Gastroesophageal sphincter (tissue), 4 donors: ENCODE measurements at places on chromosomes 6 and 20.

- ATAC-seq, result no peak
These were observed 6.6 kb downstream of the CITED2 start for GRCh38 chr6:139367810-139368351.

DNA sequence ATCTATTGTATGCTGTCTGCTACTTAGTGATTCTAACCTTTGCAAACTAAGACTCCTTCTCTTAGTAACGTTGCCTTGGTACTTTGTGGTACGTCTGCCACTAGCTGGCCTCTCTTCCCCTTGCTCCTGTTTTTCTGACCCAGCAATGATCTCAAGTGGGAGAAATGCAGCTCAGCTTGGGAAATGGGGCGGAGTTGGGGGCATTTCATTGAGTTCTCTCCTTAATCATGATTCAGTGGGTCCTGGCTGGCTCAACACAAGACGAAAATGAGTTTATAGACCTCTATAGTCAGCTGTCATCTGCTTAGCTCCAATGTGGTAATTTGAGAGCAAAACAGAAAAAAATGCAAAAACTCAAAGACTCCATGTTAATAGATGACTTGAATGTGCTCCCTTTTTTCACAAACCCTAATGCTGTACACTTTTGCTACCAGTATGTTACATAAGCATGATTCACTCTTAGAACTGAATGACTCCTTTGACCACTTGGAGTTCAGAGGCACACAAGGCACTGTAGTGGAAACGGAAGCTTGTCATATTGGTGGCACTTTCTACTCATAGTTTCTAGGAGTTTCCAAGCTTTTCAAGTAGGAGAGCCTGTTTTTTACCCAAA, 55.3 kb upstream of the SOX4 start:
- no peak for ATAC-seq

DNA sequence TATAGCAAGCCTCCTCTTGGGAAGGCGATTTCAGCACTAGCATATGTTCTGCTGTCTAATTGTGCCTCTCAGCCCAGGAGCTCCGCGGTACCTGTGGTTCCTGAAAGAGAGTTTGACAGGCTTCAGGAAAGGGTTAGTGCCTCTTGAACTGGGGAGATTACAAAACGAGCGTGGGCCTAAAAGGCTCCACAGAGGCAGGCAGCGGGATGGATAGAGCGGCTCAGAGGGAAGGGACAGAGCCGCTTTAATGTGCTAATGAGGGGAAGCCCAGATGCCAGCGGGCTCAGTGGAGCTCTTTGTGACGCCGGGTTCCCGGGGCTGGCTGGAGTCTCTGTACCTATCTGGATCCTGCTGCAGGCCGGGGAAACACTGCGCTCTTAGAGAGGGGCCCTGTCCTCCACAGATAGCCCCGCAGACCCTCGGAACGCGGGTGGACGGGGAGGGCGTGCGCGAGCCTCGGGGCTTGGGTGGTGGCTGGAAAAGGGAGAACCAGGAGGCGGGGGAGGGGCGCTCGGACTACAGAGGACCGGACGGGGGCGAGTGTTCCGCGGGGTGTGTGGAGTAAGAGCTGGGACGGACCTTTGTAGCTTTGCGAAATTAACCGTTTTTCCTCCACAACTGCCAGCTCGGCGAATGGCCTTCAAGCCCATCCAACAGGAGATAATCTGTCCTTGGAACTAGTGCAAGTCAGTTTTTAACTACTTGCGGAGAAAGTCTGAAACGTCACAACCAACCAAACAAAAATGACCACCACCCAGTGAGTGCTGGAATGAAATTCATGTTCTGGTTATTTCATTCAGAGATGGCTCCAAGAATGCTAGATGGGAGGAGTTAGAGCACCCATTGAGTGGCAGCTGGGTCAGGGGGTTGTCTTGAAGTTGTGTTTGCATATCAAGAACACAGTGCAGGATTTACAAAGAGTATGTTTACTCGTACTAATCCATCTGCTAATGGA, 13.0 kb downstream of the SLC35F1 start:
- peak; percentile 46 for ATAC-seq

DNA sequence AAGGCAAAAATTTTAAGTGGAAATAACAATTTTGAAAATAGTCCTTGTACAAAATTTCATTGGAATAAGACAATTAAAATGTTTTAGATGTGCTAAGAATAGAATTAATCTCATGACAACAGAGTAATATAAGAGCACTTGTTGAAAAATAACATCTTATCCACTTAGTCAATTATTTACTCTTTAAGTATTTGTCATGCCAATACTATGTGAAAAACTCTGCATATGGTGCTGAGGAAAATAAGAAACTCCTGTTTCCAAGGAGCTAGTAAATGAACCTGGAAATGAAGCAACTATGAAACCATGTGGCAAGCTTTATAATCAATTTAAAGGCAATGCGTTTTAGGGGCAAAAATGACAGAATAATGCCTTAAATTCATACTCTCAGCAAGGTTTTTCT, 42.7 kb upstream of the HCRTR2 start:
- ATAC-seq, result no peak

DNA sequence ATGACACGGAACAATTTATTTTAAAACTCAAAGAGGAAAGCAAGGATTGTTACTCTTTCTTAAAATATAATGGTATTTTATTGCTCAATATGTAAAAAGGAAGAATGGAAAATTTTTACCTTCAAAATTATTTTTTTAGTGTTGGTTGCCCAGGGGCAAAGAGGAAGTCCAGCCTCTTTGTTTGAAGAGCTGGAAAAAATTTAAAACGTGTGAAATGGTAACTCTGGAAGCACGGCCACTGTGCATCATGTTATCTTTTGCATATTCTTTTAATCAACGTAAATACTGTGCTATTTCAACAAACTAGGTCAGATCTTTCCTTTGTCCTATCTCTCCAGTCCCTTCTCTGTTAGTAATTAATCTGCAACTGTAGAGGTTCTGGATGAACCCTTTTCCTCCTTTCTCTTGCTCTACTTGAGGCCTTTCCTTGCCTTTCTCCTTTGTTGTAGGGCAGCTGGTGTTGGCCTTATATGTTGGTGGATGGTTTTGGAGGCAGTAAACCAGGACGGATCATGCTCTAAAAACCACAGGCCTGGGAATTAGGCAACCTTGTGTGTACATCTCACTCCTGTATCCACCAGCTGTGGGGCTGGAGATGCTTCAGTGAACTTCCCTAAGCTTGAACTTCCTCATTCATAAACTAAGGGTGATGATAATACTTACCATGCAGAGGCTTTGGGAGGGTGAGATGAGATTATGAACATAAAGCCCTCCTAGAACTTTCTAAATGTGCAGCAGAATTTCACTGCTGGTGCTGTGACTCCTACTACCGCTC, 143.3 kb downstream of the PRL start:
- no peak for ATAC-seq

DNA sequence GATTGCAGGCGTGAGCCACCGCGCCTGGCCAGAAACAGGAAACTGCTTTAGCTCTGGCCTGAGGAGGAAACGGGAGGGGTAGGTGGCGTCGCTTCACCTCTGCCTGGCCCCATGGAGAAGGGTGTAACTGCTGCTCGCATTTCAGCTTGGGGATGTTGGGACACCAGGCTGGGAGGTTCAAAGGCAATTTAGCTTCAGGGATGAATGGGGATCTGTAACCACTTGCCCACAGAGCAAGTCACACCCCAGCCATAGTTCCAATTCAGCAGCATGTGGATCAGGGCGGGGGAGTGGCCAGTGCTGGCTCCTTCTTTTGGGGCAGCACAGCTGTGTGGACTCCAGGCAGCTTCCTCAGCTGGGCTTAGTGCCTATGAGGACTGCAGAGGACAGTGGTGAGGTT, 34.8 kb upstream of the NUP153 start:
- ATAC-seq, result no peak

GRCh38 chr6:105560611-105561066, 157.8 kb upstream of the PREP start:
- no peak for ATAC-seq

- no peak for ATAC-seq
These were observed 54.5 kb downstream of the IPCEF1 start for GRCh38 chr6:154301839-154302752.

DNA sequence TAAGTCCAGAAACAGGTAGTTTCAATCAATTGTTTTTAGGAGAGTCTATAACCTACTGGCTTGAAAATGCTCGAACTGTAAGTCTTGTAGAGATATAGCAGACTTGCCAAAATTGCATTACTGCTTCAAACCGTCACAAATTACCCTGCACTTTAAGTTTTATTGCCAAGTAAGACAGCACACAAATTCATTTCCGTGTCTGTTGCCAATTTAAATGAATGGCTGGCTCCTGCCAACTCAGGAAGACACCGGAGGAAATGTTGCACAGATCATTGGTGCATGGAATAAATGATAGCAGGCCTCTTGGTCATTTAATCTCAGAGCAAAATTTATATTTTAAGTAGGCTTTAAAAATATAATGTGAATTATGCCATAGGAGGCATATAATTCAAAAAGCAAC, 438.1 kb downstream of the HACE1 start:
- ATAC-seq, result no peak

DNA sequence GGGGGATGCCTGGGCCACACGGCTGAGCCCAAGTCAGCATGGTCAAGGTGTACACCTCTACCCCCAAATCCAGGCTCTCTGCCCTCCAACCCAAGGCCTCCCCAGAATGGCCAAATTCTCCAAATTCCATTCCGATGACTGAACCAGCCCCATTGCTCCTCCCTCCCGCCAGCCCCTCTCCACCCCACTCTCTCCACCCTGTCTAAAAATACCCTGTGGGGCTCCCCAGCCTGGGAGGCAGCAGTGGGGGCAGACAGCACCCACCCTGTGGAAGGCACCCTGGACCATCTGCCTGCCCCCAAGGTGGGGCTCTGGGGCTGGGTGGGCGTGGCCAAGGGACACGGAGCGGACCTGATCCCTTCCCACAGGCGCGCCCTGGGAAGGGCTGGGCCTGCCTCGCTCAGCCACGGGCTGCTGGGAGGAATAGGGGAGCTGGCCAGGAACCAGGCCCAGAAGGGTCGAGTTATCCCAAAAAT, 11.4 kb downstream of the TEAD3 start:
- ATAC-seq, result peak; percentile 38

GRCh38 chr6:37623666-37624065, 74.0 kb downstream of the MDGA1 start:
- no peak for ATAC-seq

GRCh38 chr6:16277101-16277981, 39.0 kb downstream of the GMPR start:
- peak; percentile 89 for ATAC-seq

- ATAC-seq, result no peak
These were observed 349.3 kb downstream of the SOX4 start for GRCh38 chr6:21942897-21943296.

GRCh38 chr6:153129873-153130514, 1.1 kb downstream of the RGS17 start:
- no peak for ATAC-seq

DNA sequence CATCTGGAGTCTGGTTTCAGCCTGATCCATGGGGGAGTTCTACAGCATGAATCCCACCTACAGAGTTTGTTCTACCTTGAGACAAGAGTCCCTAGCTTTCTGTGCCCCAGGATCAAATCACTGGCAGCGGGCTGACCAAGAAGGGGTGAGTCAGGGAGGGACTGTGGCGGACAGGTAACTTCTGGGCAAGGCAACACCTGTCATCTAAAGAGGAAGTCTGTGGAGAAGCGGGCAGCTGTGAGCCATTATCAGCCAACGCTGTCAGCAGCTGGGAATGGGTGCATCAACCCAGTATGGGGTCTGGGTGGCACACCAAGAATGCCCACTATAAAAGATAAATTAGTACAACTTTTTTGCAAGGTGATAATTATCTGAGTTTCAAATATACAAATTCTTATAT, 45.9 kb downstream of the UBE3D start:
- no peak for ATAC-seq

DNA sequence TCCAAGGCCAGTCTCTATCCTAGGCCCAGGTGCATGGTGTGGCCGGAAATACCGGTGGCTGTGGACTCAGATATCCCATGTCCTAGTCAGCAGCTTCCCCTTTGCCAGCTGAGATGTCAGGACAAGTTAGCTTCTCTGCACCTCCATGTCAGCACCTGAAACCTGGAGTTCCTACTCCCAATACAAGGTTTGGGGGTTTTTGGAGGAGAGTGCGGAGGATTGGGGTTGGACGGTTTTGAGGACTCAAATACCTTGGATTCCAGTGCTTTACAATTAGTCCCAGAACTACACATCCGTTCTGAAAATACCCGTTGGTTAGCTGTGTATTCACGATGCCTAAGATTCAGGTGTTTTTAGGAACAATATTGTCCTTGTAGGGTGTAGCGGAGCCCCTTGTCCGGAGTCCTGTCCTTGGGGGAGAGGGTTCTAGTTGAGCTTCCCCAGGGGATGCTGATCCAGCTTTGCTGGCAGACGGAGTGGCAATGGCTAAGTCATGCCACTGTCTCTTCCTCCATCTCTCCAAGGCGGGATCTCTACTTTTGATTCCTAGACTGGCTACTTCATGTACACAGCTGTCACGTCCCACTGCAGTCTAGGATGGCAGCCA, 45.0 kb downstream of the ADNP start:
- ATAC-seq, result no peak

- ATAC-seq, result no peak
These were observed 100.2 kb downstream of the MAN1A1 start for GRCh38 chr6:119249319-119249718.

- ATAC-seq, result peak; percentile 88
These were observed 171.4 kb upstream of the ZNF337 start for GRCh38 chr20:25867776-25868649.

GRCh38 chr20:50272030-50272723, 81.5 kb downstream of the CEBPB start:
- ATAC-seq, result peak; percentile 17

GRCh38 chr20:55166063-55166462, 690.7 kb downstream of the DOK5 start:
- no peak for ATAC-seq

DNA sequence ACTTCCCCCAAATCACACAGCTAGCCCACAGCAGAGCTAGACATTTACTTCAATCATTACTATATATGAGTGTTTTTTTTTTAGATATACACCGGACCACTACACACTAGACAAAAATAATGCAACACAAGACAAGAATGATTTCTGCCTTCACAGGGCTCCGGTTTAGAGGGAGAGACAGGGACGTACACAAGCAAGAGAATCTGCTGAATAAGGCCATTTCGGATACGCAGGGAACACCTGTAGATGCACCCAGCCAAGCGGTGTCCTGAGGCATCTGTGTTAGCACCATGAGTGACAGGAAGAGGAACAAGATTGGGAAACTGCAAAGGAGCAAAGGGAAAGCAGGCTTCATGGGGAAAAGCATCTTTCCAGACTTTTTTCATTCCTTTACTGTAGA, 45.7 kb downstream of the HS3ST5 start:
- no peak for ATAC-seq

DNA sequence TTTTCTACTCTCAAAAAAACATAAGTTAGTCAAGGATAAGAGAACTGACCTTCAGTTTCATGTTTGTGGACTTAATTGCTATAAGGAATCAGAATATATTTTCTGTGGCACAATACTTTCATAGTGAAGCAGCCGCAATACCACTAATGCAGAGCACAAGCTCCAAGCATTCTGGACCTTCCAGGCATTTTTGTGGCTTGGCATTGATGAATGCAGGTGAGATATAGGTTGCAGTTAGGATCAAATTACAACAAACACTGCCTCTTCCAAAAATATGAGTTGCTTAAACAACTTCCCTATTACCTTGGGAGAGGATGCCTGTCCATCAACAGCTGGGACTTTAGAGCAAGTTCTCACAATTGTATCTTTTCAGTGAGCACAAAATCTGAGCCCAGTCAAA, 162.8 kb upstream of the RSPO3 start:
- no peak for ATAC-seq

- ATAC-seq, result no peak
These were observed 629.0 kb downstream of the EPHA7 start for GRCh38 chr6:92790381-92790780.

- peak; percentile 79 for ATAC-seq
These were observed 20.0 kb downstream of the MAPK13 start for GRCh38 chr6:36150283-36150682.
